ENCODE measurements at places on chromosomes 1 and 21. TPM values are rescaled to one million over a fixed set of nuclear protein-coding genes. Genes with fewer than 3 reads are reported as not detected.

GRCh38 chr1:220906561-220907334, 27.5 kb downstream of the HLX start:
- peak; percentile 94 for DNase-seq

The CHD5 gene
- total RNA-seq: 2.8 TPM

The LSM10 gene
- total RNA-seq: 35.2 TPM

- DNase-seq: no peak
Observed at GRCh38 chr21:40187244-40187643, 320.0 kb downstream of the PCP4 start.

DNA sequence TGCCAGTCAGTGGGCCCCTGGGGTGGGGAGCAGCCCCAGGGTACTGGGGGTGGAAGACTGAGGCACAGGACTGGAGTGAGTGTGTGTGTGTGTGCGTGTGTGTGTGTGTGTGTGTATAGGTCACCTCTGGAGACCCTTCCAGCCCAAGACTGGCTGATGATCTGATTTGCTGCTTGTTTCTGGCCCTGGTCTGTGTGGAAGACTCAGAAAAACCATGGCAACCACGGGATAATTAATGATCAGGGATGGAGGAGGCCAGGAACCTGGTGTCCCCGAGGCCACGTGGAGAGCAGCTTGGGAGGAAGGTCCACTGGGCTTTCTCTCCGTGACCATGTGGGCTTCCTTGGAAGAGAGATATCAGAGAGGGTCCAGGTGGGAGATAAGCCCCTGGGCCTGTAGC, 4.8 kb upstream of the ACTL8 start:
- DNase-seq: no peak

- DNase-seq: no peak
Observed at GRCh38 chr1:31785947-31786290, 21.8 kb upstream of the ADGRB2 start.

The AHDC1 gene
- 20.4 TPM for total RNA-seq

The G0S2 gene
- 723 TPM for total RNA-seq

GRCh38 chr1:52658795-52659194, 25.8 kb downstream of the SHISAL2A start:
- DNase-seq: peak; percentile 57

The PROK1 gene
- not detected for total RNA-seq

The PLEKHA6 gene
- total RNA-seq: 53.8 TPM

The NEGR1 gene
- total RNA-seq: 1.7 TPM

The MROH7 gene
- not detected for total RNA-seq

GRCh38 chr1:36692465-36693160, 209.9 kb upstream of the CSF3R start:
- no peak for DNase-seq

DNA sequence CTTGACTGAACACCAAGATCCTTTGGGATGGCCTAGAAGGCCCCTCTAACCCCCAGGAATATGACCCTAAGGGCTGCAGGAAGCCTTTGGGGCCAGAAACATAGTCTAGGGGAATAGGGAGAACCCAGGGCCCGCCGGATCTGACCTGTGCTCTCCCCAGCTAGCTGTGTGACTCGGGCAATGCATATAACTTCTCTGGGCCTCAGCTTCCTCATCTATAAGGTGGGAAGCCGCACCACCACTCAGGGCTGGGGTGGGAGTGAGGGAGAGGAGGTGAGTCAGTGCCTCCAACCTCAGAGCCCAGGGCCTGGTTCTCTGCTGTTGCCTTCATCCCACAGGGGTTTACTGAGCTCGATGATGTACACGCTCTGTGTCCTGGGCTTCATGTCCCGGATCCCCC, 434.4 kb downstream of the PTPRU start:
- no peak for DNase-seq

The OXCT2 gene
- 3.9 TPM for total RNA-seq

The SH2D1B gene
- 0.04 TPM for total RNA-seq

DNA sequence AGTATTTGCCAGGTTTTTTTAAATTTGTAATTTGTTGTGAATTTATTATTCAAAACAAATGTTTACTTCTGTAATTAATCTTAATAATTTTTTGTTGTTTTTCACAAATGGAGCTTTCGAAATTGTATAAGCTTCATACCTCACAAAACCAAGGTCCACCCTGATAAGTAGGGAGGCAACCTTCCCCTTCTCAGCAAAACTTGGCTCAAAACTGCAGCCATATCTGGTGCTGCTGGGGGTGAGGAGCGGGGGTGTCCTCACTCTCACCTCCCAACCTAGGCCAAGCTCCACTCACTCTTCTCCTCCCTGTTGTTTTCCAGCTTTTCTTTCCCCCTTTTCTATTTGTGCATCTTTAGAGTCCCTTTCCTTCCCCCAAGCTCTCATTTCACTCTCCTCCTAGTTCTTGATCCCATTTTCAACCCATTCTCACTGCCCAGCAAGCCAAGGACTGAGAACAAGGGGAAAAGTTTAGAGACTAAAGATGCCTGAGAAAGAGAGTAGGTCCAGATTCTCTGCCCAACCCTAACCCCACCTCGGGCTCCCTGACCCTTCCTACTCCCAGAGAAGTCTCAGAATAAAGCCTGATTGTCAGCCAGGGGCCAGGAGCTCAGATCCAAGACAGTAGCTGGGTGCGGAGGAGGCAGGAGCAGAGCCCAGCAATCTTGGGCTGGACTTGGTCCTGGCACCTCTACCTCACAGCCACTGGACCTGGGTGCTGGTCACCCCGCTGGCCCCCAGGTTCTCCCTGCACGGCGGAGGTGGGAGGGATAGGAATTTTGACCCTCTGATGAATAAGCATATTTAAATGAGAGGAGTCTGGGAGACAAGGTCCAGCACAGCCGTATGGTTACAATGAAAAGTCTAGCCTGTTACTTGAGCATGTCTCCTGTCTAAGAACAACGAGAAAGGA, 8.3 kb upstream of the CFAP45 start:
- DNase-seq: no peak

DNA sequence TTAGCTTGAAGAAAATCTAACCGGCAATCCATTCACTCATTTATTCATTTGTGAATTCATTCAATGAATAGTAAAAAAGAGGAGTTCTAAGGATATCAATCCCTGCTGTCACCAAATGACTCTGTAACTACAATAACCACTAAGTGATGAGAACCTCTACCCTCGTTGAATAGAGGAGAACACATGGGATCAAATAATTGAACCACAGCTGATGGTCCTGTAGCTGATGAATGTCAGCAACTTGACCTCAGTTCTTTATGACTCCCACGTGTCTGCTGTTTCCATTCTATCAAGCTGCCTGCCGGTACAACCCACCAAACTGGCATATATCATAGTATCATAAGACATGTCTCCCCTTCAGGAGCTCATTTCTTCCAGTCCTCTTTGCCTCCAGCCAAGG, 150.3 kb downstream of the PTGER3 start:
- DNase-seq: no peak

The SPATA46 gene
- not detected for total RNA-seq

The CHIA gene
- total RNA-seq: not detected

The LCE1D gene
- total RNA-seq: not detected

DNA sequence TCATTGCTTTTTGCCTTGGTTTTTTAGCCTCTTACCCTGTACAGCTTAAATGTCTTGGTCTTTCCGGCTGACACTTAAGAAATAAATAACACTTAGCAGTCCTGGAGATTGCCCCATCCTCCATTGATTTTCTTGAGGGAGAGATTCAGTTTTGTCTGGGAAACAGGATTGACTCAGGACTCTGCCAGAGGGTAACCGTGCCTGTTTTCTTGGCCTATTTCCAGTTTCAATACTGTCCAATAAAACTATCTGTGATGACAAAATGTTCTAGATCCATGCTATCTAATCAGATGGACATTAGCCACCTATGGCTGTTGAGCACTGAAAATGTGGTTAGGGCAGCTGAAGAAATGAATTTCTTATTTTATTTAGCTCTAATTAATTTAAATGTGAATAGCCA, 216.1 kb downstream of the DUSP10 start:
- DNase-seq: no peak

All from PC-3 (cell line).